ENCODE measurements at places on chromosomes 6 and 20.
A peak's percentile ranks its signal among the peaks of the same experiment; 100 is the strongest.

- no peak for DNase-seq
Observed at GRCh38 chr20:57777911-57778310, 68.1 kb upstream of the PMEPA1 start.

DNA sequence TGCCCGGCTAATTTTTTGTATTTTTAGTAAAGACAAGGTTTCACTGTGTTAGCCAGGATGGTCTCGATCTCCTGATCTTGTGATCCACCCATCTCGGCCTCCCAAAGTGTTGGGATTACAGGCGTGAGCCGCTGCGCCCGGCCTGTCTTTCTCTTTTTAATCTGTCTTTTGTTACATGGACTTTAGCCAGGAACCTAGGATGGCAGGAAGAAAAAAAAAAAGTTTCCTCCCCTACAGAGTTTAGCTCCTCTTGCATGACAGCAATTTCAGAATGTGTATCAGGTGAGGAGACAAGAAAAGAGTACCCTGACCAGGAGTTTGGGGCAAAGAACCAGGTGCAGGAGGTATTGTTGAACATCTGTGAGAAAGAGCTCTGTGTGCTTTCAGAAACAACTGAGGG, 21.4 kb upstream of the TXLNB start:
- DNase-seq: no peak

GRCh38 chr20:31760519-31761240, 21.6 kb downstream of the TPX2 start:
- DNase-seq: no peak

GRCh38 chr6:168279403-168279935, 40.1 kb downstream of the DACT2 start:
- no peak for DNase-seq

DNA sequence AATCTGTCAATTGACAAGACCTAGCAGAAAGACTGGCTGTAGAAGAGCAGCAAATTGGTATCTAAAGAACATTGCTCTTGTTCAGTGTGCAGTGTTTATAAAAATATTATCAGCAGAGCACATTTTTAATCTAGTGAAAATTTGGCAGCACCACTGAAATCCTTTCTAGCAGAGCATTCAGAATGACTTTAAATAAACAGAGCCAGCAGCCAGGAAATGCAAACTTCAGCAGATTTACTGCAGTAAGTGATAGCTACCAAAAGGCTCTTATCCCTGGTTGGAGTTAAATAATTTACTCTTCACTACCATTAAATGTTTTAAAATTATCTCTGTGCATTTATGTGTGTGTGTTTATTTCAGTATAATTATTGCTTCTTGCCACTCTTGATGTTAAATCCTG, 590.9 kb upstream of the CITED2 start:
- no peak for DNase-seq

- DNase-seq: peak; percentile 99
Observed at GRCh38 chr20:35615667-35616464, at the start of gene SPAG4. TSS of gene SPAG4 (plus strand) at chr20:35615829. CDS start at chr20:35616004, 175 bp downstream.

- no peak for DNase-seq
Observed at GRCh38 chr6:10363911-10364310, 51.0 kb downstream of the TFAP2A start.

GRCh38 chr6:38353310-38354036, 286.3 kb downstream of the BTBD9 start:
- no peak for DNase-seq

All from neural crest cell (in vitro differentiated cells).